Right atrium auricular region (tissue), 2 donors: ENCODE measurements at places on chromosomes 1 and 21. TPM values are rescaled to one million over a fixed set of nuclear protein-coding genes. Genes with fewer than 3 reads are reported as not detected.

The FCGR2B gene
- 4.5 TPM for total RNA-seq

The C4BPA gene
- 3.6 TPM for total RNA-seq

The COA6 gene
- 36.4 TPM for total RNA-seq

The GPR153 gene
- 7.6 TPM for total RNA-seq

The VCAM1 gene
- total RNA-seq, result 7.0 TPM

The CFHR3 gene
- 0.20 TPM for total RNA-seq

The WNT9A gene
- 2.2 TPM for total RNA-seq

The OPTC gene
- total RNA-seq, result not detected

The ALPL gene
- total RNA-seq, result 50.3 TPM

The ACTL8 gene
- not detected for total RNA-seq

GRCh38 chr1:63833363-63834119 is 59.7 kb downstream of the ROR1 start:
- DNase-seq, result no peak

DNA sequence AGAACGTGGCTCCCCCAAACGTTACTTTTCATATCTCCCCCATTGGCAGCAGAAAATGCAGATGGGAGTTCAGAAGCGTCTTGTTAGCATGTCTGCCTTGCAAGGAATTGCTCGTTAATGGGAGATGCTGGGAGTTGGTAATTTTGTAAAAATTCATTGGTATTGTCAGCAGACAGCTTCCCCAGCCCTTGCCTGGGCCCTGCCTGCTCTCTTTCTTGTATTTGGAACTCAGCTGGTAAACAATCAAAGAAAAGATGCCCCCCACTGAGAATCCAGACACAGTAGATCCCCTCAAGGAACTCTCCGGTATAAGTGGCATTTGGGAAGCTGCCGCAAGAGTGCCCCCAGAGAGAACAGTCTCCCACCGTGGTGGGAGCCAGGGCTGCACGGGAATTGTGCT is 94.4 kb upstream of the IGSF21 start:
- no peak for DNase-seq

- no peak for DNase-seq
Measured at GRCh38 chr1:190101756-190102155, 375.9 kb downstream of the BRINP3 start.

GRCh38 chr1:60958001-60958400 is 124.4 kb upstream of the NFIA start:
- no peak for DNase-seq

GRCh38 chr1:94641990-94642389 is 100.4 kb upstream of the F3 start:
- DNase-seq, result no peak

DNA sequence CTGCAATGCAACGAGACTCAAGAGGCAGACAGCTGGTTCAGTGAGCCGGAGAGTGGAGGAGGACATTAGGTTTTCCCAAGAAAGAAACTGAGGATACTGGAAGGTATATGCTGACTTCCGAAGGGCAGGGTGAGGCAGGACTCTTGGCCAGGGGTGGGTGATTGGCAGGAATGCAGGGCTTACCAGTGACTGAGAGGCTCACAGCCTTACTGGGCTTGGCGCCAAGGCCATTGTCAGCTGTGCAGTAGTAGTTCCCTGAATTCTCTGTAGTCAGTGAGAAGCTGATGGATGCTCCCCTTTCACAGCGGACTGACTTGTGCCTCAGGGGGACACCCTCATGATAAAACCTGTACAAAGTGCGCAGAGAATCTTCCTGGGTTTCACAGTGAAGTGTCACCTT is 9.6 kb downstream of the FCRL5 start:
- no peak for DNase-seq

DNA sequence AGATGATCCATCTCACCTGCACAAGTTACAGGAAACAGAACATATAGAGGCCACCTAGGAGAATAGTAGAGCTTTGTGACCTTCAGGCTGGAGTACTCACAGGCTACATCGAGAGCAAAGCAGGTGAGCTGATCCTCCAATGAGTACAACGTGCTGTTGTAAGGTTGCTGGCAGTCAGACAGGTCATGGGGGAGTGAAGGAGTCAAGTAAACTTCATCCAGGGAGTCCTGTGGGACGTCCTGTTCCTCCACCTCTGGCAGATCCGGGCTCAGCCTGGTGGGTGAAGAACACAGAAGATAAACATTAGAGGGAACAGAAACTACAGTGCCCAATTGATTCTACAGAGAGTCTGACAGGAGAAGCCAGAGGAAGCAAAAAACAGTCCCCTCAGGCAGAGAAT is 62.5 kb downstream of the PRKAB2 start:
- DNase-seq, result no peak

- DNase-seq, result no peak
Measured at GRCh38 chr1:78607334-78607927, 12.8 kb upstream of the IFI44L start.

DNA sequence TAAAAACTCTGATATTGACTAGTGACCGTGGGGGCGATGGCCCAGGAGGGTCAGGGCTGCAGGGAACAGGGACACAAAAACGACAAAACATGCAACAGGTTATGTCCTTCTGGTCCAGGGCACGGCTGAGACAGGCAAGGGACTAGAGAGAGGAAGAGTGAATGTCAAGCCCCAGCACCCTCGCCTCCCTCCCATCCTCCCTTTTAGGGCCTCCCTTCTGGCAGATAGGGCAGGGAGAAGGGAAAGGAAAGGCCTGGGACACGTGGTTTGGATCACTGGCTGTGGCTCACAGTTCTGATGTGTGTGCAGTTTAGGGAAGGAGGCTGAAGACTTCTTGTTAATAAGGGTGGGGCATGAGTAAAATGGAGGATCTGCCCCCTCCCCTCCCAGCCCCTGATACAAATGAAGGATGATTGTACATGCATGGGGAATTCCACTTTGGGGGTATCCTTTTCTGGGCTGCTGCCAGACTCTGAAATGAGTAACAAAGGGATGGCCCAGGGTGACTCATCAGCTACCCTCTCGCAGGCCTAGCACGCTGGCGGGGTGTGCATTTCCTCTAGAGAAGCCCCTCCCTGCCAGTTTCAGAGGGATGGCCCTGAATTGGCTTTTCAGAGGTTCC is 14.2 kb downstream of the CAPN2 start:
- peak; percentile 89 for DNase-seq

DNA sequence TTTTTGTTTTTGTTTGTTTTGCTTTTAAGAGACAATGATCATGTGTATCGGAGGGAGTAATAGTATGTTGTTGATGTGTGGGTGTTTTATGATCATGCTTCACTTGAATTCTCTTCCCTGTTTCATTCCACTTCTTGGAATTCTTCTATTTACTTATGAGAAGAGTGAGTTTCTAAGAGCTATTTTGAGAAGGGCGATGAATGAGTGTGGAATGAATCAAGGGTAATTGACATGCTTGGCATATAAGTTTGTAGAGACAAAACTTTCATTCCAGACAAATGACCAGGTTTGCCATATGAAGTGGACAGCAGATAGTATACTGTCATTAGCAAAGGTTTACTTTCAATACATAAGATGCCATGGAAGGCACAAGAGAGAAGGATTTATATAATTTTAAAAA is 42.3 kb upstream of the PDC start:
- no peak for DNase-seq

DNA sequence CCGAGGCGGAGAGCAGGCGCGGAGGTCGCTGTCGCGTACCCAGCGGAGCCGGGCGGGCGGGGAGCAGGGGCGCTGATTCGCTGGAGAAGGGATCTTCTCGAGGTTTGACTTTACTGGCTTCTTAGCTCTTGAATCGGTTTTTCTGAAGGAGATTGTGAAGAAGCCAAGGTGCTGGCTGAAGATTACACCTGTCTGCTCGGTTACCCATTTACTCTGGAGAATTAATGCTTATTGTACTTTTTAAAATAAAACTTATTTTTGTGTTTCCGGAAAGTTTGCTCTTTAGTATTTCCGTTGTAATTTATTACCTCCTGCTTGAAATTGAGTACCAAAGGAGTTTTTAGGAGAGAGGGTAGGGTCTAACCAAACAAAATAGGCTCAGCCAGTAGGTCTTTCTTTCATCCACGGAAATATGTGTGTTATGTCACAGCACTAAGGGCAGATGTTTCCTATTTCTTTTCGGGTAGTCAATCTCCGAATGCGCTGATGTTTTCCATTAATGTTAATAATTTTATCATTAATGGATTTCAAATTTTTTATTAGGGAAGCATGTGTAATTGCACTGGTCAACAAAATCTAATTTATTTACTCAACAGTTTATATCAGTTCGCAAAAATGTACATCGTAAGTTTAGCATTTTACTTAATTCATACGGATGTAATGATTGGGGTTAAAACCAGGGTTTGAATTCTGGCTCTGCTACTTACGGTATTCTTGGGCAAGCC is 510 bp upstream of the GNG5 start:
- DNase-seq, result no peak

DNA sequence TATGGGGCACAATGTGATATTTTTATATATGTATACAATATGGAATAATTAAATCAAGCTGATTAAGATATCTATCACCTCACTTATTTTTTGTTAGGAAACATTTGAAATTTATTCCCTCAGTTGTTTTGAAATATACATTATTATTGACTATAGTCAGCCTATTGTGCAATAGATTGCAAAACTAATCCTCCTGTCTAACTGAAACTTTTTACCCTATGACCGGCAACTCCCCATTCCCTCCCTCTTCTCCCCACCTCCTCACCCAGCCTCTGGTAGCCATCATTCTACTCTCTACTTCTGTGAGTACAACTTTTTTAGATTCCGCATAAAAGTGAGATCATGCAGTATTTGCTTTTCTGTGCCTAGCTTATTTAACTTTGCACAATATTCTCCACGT is 117.7 kb upstream of the SGIP1 start:
- DNase-seq, result no peak

DNA sequence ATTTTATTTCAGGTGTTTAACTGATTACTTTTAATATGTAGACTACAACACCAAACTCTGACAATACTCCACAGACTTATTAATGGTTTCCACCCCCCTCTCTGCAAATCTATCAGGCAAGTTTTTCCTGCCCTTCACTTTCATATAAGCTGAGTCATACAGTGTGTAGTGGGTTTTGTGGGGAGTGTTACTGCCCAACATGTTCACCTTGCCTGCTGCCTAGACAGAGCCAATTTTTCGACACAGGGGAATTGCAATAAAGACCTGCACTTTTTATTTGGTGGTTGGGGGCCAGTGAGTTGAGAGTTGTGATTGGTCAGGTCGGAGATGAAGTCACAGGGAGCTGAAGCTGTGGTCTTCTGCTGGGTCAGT is 119.7 kb downstream of the PPIAL4G start:
- no peak for DNase-seq

DNA sequence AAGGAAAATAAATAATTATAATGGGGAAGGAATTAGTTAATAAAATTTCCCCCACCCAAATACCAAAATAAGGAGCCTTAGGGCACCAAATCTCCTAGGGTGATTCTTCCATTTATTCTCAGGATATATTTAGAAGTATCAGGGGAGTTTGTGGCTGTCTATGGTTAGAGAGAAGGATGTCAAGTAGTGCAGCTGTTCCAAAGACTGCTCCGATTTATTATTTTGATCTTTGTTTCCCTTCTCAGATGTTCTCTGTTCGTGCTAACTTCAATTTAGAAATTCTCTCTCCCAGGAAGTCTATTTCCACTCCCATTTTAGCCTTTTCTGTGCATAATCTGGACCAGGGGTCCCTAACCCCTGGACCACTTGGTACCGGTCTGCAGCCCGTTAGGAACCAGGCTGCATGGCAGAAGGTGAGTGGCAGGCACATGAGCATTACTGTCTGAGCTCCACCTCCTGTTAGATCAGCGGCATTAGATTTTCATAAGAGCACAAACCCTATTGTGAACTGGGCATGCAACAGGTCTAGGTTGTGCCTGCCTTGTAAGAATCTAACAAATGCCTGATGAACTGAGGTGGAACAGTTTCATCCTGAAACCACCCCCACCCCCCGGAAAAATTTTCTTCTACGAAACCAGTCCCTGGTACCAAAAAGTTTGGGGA is 9.3 kb upstream of the MAST2 start:
- DNase-seq, result no peak

DNA sequence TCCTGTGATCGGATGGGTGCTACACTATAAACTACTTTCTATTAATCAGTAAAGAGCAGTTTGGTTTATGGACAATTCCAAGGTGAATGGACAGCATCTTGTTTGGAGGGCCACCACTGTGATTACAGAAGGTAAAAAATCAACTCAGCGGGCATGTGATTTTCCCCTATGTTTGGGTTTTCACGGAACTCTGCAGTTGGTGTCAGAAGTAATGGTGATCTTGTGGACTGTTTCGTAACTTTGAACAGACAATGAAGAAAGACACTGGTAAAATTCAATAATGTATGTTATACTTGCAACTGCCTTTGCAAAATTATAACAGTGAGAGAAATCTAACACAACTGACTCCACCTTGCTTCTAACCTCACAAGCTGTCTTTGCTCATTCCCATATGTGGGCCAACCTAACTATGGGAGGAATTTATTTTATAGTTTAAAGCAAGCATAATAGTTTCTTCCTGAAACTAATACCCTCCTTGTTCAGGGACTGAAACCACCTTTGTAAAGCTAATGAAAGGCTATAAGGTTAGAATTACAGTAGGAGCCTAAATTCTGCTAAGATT is 53.2 kb downstream of the TRIM33 start:
- no peak for DNase-seq

- DNase-seq, result no peak
Measured at GRCh38 chr1:178275553-178275952, 181.6 kb downstream of the RASAL2 start.

GRCh38 chr1:53583021-53583867 is 124.0 kb downstream of the DMRTB1 start:
- no peak for DNase-seq

DNA sequence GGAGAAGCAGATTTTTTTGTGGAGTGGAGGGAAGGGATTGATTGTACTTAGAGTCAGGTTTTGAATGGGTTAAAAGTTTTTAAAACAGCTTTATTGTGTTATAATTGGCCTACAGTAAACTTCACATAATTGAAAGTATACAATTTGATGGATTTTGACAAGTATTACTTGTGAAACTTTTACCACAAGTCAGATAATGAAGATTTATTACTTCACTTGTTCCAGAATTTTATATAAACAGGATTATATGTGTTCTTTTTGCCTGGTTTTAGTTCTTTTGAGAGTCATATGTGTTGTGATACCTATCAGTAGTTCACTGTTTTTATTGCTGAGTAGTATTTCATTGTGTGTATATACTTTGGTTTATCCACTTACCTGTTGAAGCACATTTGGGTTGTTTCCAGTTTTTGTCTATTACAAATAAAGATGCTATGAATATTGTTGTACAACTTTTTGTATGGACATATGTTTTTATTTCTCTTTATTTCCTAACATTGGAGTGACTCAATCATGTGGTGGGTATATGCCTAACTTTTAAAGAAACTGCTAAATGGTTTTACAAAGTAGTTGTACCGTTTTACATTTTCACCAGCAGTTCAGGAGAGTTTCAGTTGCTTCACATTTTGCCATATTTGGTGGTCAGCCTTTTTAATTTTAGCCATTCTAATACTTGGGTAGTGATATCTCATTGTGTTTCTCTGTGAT is 71.0 kb downstream of the DYRK1A start:
- DNase-seq, result no peak

DNA sequence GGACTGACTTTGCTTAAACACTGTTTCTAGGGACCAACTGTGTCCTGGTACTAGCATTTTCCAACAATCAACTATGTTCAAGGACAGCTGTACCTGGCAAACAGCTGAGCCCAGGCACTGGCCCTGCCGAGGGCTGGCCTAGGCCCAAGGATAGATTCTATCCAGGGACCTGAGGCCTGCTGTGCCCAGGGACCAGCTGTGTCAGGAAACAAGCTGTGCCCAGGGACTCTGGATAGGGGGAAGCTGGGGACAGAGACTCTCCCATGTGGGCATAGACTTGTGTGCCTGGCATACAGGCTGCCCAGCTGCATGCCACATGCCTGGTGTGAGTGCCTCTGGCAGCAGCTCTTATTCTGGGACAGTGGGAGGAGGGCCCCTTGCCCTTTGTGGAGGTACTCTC is 38.1 kb upstream of the POU3F1 start:
- DNase-seq, result no peak
